ENCODE measurements at places on chromosomes 2 and 18.

DNA sequence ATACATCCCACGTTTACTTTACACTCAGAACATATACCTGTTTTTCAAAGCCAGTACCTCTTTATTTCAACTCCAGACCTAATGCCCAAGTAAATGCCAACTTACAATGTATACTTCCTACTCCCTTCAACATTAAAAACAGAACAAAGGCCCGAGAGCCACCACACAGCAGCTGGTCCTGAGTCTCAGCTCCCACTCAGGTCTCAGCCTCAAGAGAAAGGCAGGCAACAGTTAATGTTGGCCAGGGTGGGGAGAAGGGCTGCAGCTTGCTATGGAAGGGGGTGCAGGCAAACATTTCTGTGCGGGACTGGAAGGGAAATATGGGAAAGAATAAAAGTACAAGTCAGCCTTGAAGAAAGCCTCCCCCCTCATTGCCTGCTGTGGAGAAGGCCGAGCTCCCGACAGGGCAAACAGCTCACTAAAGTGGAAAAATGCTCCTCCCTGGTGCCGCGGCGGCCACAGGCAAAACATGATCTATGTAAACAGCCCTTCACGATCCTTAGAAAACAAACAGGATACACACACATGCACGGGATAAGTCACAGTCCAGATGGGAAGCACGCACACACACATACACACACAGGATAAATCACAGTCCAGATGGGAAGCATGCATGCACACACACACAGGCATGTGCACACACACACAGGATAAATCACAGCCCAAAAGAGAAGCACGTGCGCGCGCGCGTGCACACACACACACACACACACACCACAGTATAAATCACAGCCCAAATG lies 67.4 kb downstream of the ADNP2 start:
- DNase-seq: peak; percentile 53

- DNase-seq: no peak
Observed at GRCh38 chr18:79452190-79452990, 56.7 kb downstream of the NFATC1 start.

DNA sequence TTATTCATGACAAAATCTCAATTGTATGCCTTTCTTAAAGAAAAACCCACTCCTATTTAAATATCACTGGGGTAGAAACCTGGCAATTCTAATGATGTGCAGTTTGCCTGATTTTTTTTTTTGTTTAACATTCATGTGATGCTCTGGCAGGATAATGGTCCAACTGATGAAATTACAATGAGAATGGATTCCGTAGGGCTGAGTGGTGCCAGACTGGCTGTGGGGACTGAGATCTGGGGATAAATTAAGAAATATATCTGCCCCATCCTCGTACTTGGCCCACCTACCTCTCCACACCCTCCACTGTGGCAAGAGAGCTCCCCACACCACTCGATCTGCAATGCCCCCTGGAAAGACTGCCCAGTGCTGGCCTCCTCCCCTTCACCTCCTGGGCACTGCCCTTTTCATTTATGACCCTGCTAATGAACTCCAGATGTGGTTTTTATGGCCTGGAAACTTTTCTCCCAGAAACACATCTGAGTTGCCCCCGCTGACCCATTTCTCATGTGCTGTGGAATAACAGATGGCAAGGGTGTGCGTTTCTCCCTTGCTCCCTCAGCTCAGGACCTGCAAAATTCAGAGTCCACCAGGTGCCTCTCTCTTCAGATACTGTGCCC lies 33.0 kb upstream of the RPL37A start:
- DNase-seq: peak; percentile 37

- no peak for DNase-seq
Observed at GRCh38 chr2:139079311-139079710, 299.1 kb upstream of the NXPH2 start.

- DNase-seq: no peak
Observed at GRCh38 chr2:148983896-148984295, 54.6 kb upstream of the LYPD6B start.

DNA sequence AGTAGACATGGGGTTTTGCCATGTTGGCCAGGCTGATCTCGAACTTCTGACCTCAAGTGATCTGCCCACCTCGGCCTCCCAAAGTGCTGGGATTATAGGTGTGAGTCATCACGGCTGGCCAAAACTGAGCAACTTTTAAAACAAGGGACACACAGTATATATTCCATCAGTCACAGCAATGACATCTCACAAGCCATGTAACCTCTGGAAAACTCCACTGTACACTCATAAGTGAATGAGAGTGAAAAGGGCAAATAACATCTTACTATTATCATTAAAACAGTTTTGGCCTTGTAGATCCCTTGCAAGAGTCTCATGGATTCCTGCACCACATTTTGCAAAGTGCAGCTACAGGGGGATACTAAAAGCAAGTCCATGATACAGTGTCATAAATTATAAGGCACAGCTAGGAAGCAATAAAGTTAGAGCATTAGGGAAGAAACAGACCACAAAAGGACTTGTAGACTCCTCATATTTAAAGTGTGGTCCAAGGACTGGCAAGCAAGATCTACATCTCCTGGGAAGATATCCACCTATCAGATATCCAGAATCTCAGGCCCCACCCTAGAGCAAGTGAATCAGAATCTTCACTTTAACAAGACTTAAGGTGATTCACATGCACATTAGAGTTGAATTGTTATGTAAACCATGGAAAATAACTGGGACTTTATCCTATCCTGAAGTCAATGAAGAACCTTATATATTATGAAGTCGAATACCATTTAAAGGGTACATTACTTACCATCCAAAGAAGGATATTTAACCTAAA lies 5.7 kb downstream of the SMC6 start:
- peak; percentile 48 for DNase-seq

- no peak for DNase-seq
Observed at GRCh38 chr18:3827236-3827845, 377.4 kb downstream of the TGIF1 start.

DNA sequence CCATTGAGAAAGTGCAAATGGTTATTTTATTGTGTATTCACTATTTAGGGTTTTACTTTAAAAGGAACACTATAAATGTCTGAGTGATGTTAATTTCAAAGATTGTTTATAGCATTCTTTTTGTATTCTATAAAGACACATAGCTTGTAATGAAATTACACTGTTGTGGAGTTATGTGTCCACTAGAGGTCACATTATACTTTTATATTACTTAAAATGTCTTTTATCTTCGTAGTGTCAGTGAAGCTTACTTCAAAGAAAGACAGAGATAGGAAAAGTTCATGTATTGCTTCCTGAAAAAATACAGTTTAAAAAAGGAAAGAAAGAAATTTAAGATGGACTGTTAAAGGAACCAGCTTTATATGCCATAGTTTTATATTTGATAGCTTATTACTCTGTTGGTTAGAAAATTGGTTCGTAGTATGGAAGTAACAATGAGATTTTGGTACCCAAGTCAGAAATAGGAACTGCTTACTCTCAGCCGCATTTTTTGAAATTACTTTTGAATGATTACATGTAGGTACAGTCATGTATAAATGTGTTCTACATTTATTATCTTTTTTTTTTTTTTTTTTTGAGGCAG lies 20.5 kb downstream of the APLF start:
- DNase-seq: peak; percentile 41

GRCh38 chr2:43977677-43978375 lies 18.0 kb downstream of the LRPPRC start:
- DNase-seq: no peak

DNA sequence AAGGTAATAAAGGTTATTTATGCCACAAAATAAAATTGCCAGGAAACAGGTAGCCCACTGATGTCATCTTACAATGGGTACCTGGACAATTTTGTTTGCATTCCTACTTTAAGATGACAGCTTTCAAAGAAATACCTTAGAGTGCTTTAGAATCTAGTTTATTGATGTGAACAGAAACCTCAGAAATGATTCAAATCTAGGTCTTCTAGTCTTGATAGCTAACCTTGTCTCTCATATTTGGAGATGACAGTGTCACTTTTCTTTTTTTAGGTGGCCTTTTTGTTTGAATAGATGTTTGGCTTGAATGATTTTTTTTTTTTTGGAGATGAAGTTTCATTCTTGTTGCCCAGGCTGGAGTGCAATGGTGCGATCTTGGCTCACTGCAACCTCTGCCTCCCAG lies 69.1 kb downstream of the PIK3C3 start:
- DNase-seq: no peak

- peak; percentile 39 for DNase-seq
Observed at GRCh38 chr2:157336137-157337010, 10.8 kb upstream of the ERMN start.

- DNase-seq: no peak
Observed at GRCh38 chr2:10865841-10866240, 45.9 kb upstream of the KCNF1 start.

DNA sequence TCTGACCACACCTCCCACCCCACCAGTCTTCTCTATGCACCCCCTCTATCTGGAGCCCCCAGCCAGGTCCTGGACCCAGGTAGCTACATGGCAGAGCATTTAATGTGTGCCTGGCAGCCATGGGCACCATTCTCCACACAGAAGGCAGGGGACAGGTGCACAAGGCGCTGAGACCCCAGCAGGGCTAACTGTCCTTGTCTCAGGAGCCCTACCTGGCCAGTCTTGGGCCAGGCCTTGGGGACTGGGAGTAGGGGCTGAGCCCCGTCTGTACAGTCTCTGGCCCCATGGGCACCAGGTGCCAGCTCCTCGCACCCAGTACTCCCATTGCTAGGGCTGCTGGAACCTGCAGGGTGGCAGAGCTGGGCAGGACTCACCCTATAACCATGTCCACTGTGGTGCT lies 2.9 kb downstream of the GNLY start:
- no peak for DNase-seq

- peak; percentile 92 for DNase-seq
Observed at GRCh38 chr2:231222318-231223000, 24.0 kb downstream of the ARMC9 start.

- peak; percentile 41 for DNase-seq
Observed at GRCh38 chr2:215425021-215425782, 10.7 kb downstream of the FN1 start.

DNA sequence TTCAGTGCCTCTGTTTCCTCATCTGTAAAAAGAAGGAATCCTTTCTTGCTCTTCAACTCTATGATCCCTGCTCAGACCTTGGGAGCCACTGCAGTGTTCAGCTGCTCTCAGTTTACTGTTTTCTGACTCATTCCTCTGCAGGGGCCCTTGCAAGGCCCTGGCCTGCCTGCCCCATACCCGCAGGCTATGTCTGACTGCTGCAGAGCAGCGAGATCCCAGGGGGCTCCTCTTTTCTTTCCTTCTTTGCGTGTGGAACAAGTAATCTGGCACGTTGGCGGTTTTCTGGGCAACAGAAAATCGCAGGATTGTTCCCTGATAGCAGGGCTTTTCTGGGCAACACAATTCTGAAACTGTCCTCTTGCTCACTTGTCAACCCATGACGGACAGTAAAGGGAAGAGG lies 376.0 kb downstream of the DCC start:
- no peak for DNase-seq

GRCh38 chr2:178589335-178589734 lies 109.1 kb downstream of the PLEKHA3 start:
- no peak for DNase-seq

- DNase-seq: peak; percentile 61
Observed at GRCh38 chr2:133568172-133568571, at the start of gene NCKAP5. Gene NCKAP5 (minus strand): TSS chr2:133568463. CDS start chr2:133517526, 50,937 bp downstream.

- DNase-seq: no peak
Observed at GRCh38 chr2:200431996-200432705, 77.7 kb downstream of the KCTD18 start.

DNA sequence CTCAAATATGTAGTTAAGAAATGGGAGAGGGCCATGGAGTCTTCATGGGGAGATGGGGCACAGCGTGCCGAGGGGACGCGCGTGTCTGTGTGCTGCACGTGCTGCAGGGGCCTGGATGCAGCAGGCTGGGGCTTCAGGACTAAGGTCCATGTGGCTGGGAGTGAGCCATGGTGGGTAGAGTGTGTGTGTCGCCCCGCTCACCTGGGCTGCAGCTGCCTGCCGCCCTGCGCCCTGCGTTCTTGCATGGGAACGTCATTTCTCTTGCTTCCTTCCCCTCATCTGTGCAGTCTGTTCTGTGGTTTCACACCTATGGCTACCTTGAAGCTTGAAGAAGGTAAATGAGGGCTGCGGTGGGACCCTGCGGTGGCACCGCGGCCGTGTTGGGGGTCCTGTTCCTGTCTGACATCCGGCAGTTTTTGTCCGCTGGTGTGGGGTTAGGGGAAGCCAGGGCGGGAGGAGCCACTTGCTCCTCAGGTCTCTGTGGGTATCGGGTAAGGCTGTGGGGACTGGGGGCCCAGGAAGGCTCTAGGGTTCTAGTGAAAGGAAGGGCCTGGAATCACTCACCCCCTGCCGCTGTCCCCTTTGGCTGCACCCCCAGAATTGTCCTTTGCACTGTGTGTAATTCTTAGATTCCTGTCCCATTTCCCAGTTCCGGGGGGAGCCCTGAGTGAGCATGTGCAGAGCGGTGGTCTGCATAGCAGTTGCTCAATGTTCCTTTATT lies 54.1 kb upstream of the HS6ST1 start:
- DNase-seq: no peak

DNA sequence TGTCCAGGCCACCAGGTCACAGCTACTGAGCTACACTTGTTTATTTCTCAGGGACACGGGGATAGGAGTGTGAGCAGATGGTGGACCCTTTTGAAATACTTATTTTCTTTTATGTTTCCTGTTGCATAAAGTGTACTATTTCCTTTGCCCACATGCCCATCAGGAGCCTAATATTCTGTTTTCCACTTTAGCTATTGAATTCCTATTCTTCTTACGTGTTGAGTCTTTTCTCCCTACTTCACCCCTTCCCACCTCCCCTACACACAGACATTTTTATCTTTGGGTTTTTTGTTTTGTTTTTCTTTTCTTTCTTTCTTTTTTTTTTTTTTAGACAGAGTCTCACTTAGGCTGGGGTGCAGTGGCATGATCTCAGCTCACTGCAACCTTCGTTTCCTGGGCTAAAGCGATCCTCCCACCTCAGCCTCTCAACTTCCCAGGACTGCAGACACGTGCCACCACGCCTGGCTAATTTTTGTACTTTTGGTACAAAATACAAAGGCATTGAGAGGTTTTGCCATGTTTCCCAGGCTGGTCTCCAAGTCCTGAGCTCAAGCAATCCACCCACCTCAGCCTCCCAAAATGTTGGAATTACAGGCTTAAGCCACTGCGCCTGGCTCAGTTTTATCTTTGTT lies 5.2 kb upstream of the GPR55 start:
- DNase-seq: no peak

- no peak for DNase-seq
Observed at GRCh38 chr2:23158306-23158705, 226.7 kb upstream of the KLHL29 start.

GRCh38 chr18:10559553-10560451 lies 34.0 kb downstream of the NAPG start:
- DNase-seq: no peak

- DNase-seq: no peak
Observed at GRCh38 chr2:240129731-240130392, 6.2 kb downstream of the COPS9 start.

DNA sequence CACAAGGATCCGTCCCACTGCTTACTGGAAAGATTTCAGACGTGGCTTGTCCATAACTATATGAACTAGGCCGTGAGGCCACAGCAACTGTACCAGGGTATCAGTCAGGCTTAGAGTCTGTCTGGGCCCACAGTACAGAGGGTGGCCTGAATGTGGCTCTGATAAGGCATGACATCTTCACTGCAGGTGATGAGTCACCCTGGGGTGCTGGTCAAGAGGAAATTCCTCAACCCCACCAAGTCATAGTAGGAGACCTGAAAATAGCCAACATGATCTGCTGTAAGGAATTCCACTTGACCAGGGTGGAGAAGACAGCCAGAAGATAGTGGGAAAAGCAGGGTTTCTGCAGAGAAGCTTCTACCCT lies 107.7 kb downstream of the INHBB start:
- DNase-seq: peak; percentile 16

- DNase-seq: no peak
Observed at GRCh38 chr18:63286926-63287325, 32.6 kb downstream of the BCL2 start.

- DNase-seq: no peak
Observed at GRCh38 chr2:231909631-231910030, 16.6 kb downstream of the NPPC start.

All from fibroblast of villous mesenchyme (primary cell).